ENCODE measurements at places on chromosomes 7 and 10. TPM values are rescaled to one million over a fixed set of nuclear protein-coding genes. Genes with fewer than 3 reads are reported as not detected.

SYT15 gene
- 1.6 TPM for total RNA-seq

SUN3 gene
- total RNA-seq, result not detected

CHAT gene
- not detected for total RNA-seq

PLAU gene
- total RNA-seq, result 0.44 TPM

CUZD1 gene
- 1.7 TPM for total RNA-seq

PRPS1L1 gene
- total RNA-seq, result not detected

DNA sequence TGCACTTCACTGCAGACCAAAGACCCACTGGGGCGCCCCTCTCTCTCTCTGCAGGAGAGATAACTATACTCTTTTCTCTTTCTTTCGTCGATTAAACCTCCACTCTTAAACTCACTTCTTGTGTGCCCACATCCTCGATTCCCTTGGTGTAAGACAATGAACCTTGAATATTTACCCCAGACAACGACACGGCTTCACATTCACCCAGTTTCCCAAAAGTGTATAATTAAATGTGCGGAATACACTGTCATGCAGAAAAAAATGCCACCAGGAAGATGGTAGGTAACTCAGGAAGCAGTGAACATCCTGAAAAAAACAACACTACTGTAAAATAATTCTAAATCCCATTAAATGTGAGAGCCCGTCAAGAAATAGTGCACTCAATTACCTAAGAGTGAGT lies 882.2 kb downstream of the TYW1 start:
- H3K4me3 ChIP-seq, result no peak overlapping the region
- no peak for DNase-seq
- no peaks in the 10 kb centered on the region for H3K27me3 ChIP-seq

DNA sequence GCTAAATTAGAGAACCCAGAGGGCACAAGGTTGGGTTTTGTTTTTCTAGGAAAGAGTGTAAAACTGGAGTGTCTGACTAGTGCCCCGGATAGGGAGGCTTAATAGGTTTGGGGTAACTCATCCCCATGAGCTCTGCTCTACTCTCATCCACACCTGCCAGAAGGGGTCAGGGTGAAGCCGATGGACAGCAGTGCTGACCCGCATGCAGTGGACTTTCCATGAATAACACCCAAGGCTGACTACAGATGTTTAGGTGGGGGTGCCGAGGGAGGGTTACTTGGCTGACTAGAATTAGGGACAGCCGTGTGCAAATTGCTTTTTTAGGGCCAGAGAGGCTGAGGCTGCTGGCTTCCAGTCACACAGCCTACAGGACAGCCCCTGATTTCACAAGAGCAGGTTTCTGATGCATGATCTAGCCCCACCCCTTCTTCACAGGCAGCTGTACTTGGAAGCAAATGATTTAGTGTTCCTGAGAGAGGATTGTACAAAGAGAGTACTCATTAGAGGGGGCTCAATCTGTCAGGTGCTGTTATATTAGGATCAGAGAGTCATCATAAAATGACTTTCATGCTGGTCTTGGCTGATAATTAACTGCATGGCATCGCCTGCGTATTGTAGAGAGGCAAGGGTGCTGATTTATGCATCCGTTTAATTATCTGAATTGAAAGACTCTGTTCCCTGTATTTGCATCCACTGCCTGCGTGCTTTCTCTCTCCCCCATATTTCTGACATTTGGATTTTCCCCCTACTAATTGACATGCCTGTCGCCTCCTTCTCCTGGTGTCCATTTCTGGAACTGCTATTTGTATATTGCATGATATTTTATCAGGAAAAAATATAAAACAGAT lies 9.5 kb downstream of the INHBA start:
- no peaks in the 10 kb centered on the region for H3K36me3 ChIP-seq
- H3K4me3 ChIP-seq, result no peak overlapping the region
- no peak for DNase-seq
- peaks cover 26% of the 10 kb centered on the region for H3K27me3 ChIP-seq
- H3K4me1 ChIP-seq, result no peaks in the 10 kb centered on the region

DNA sequence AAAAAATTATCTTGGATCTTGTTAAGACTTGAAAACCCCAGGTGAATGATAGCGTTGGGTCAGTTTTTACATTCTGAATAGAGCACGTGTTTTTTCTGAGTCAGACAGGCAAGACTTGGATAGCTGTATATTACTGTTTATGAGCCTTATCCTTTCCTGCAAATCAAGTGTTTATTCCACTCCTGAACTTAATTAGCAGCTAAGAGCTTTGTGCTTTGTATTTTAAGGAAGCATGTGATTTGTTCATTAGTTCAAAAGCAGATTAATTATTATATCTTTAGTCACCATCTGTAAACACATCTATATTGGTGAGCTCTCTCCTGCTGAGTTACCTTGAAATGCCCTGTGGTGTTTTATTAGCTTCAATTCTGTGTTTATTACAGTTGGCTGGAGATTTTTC lies 98.6 kb upstream of the PRPS1L1 start:
- peaks cover 11% of the 10 kb centered on the region for H3K27me3 ChIP-seq
- H3K4me1 ChIP-seq, result no peaks in the 10 kb centered on the region
- no peak for DNase-seq
- no peak overlapping the region for H3K4me3 ChIP-seq
- no peak overlapping the region for H3K27ac ChIP-seq
- no peaks in the 10 kb centered on the region for H3K36me3 ChIP-seq

GRCh38 chr10:88088441-88089340 lies 225.3 kb downstream of the PTEN start:
- H3K36me3 ChIP-seq, result no peaks in the 10 kb centered on the region
- peaks cover 37% of the 10 kb centered on the region for H3K4me1 ChIP-seq
- H3K4me3 ChIP-seq, result no peak overlapping the region

- no peaks in the 10 kb centered on the region for H3K27me3 ChIP-seq
- no peak overlapping the region for H3K4me3 ChIP-seq
- H3K27ac ChIP-seq, result no peak overlapping the region
- no peak for DNase-seq
- H3K4me1 ChIP-seq, result no peaks in the 10 kb centered on the region
These were observed 180.8 kb downstream of the CUX1 start for GRCh38 chr7:101998029-101998905.

DNA sequence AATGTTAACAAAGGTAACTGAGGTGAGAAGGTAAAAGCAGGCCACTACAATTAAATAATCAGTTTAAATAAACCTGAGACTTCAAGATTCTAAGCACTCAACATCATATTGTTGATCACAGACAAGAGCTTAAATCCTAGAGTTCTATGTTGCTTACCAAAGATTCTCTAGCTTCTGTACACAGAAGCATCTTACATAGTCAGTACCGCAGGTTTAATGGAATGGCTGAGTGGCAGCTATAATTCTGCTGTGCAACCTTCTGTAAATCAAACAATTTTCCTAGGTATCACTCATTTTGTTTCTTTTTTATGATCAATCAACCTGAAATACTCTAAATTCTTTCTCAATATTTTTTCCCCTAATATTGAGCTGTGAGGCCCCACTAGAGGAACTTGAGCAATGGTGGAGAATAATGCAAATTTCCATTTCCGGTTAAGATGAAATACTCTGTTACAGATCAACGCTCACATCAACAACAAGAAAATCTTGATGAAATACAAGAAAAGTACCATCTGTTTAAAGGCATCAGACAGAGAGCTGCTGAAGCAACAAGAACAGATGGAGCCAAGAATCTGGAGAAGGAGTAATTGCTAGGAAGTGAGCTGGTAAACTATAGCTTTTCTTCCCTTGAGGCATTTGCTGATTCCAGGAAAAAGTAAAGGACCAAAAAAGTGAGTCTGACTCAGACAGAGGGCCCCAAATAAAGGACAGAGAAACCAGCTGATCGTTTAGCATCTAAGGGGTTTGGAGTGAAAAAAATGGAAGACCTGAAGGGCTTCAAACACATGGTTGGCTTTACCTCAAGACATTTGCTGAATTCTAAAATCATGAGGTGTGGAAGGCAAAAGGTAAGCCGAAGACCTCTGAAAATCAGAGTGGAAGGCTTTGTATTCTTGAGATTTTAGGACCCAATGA lies 22.6 kb downstream of the PNPLA8 start:
- no peak for DNase-seq
- H3K27ac ChIP-seq, result peak overlapping the region; percentile 70
- H3K4me1 ChIP-seq, result peaks cover 6% of the 10 kb centered on the region
- no peaks in the 10 kb centered on the region for H3K27me3 ChIP-seq
- peaks cover 15% of the 10 kb centered on the region for H3K36me3 ChIP-seq

DNA sequence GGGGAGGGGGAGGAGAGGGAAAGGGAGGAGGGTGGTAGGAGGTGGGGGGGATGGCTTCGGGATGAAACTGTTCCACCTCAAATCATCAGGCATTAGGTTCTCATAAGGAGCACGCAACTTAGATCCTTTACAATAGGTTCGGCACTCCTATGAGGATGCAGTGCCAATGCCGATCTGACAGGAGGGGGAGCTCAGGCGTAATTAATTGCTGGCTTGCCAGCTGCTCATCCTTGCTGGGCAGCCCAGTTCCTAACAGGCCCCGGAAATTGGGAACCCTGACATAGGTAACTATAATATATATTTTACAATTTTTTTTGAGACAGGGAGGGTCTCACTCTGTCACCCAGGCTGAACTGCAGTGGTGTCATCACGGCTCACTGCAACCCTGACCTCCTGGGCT lies 118.8 kb upstream of the SFMBT2 start:
- H3K27me3 ChIP-seq, result peaks cover 8% of the 10 kb centered on the region
- H3K36me3 ChIP-seq, result no peaks in the 10 kb centered on the region
- H3K4me3 ChIP-seq, result no peak overlapping the region
- no peak overlapping the region for H3K27ac ChIP-seq
- DNase-seq, result no peak

GRCh38 chr10:98308669-98309365 lies 40.8 kb upstream of the LOXL4 start:
- no peaks in the 10 kb centered on the region for H3K36me3 ChIP-seq
- H3K27ac ChIP-seq, result no peak overlapping the region
- no peak overlapping the region for H3K4me3 ChIP-seq
- H3K27me3 ChIP-seq, result peaks cover 32% of the 10 kb centered on the region
- no peak for DNase-seq
- H3K4me1 ChIP-seq, result peaks cover 5% of the 10 kb centered on the region

DNA sequence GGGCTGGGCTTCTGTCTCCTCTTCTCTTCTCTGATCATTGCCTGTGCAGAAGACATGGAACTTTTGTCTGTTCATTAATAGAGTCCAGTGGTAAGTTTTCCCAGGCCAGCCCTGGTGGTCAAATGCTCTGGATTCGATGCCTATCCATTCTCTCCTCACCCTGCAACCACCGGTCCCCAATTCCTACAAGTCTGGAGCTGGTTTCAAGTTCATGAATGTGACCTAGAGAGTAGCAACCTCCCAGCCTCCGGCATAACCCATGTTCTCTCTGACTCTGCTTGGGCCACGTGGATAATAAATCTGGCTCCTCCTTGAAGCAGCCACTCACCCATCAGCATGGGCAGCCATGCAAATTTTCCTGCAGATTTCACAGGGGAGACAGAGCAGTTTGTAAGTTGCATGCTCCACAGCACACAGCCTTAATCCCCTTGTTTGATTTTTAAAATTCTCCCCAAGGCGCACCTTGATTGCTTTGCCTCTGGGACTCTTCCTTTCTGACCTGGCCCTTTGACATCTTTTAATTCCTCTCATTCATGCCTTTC lies 37.3 kb upstream of the PDZD8 start:
- H3K27ac ChIP-seq, result no peak overlapping the region
- H3K4me3 ChIP-seq, result no peak overlapping the region
- no peaks in the 10 kb centered on the region for H3K4me1 ChIP-seq
- DNase-seq, result no peak

DNA sequence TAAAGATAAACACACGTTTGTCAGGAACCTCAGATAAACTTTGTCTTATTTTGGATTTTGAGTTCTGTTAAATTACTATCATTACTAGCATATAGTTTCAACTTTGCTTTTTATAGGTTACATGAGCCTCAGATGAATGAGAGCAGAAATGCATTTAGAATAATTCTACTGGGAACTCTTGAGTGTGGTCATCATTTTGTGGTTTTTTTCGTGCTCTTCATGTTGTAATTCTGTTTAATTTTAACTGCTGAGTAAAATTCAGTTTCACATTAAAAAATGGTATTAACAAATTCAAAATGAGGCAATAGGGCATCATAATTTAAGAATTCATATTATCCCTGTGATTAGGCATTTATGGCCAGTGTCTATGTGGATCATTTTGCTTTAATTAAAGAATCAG lies 72.9 kb downstream of the GNAI1 start:
- H3K4me3 ChIP-seq, result no peak overlapping the region
- no peak for DNase-seq
- peaks cover 5% of the 10 kb centered on the region for H3K27me3 ChIP-seq
- H3K36me3 ChIP-seq, result no peaks in the 10 kb centered on the region
- no peaks in the 10 kb centered on the region for H3K4me1 ChIP-seq

- no peak overlapping the region for H3K27ac ChIP-seq
- DNase-seq, result no peak
- peaks cover 5% of the 10 kb centered on the region for H3K27me3 ChIP-seq
- H3K4me1 ChIP-seq, result no peaks in the 10 kb centered on the region
- H3K4me3 ChIP-seq, result no peak overlapping the region
These were observed 108.6 kb upstream of the TMEM106B start for GRCh38 chr7:12102527-12102926.

- no peaks in the 10 kb centered on the region for H3K36me3 ChIP-seq
- DNase-seq, result no peak
- H3K27me3 ChIP-seq, result peaks cover 6% of the 10 kb centered on the region
- no peak overlapping the region for H3K4me3 ChIP-seq
These were observed 19.8 kb downstream of the ACBD7 start for GRCh38 chr10:15068802-15069201.

DNA sequence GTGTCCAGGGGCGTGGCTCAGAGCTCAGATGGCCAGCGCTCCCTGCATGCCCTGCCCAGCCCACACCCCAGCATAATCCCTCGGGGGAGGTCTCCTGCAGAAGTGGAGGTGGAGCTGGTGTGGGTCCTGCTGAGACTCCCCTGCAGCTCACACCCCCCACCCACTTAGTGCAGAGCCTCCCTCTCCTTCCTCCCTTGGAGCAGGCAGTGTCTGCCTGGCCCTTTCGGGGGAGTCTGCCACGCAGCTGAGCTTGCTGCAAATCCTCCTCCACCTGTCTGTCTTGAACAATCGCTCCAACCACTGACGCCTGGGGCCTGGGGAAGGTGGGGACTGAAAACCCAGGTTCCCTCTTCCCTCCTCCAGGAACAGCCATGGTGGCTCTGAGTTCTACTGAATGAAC lies 219.7 kb upstream of the PPP2R2D start:
- no peaks in the 10 kb centered on the region for H3K36me3 ChIP-seq
- no peak overlapping the region for H3K4me3 ChIP-seq
- no peak for DNase-seq
- no peaks in the 10 kb centered on the region for H3K4me1 ChIP-seq
- no peak overlapping the region for H3K27ac ChIP-seq

DNA sequence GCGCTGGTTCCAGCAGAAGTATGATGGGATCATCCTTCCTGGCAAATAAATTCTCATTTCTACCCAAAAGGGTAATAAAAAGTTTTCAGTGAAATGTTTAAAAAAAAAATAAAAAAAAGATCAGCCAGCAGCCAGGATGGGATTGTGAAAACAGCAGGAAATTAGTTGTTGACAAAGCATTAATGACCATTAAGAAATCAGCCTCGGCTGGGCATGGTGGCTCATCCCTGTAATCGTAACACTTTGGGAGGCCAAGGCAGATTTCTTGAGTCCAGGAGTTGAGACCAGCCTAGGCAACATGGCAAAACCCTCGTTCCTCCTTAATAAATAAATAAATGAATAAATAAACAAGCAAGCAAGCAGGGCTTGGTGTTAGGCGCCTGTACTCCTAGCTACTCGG lies 82.6 kb downstream of the PTEN start:
- H3K27me3 ChIP-seq, result no peaks in the 10 kb centered on the region
- no peak overlapping the region for H3K4me3 ChIP-seq
- H3K36me3 ChIP-seq, result peaks cover 11% of the 10 kb centered on the region
- H3K4me1 ChIP-seq, result peaks cover 18% of the 10 kb centered on the region
